ENCODE measurements at places on chromosomes 3 and 15.

DNA sequence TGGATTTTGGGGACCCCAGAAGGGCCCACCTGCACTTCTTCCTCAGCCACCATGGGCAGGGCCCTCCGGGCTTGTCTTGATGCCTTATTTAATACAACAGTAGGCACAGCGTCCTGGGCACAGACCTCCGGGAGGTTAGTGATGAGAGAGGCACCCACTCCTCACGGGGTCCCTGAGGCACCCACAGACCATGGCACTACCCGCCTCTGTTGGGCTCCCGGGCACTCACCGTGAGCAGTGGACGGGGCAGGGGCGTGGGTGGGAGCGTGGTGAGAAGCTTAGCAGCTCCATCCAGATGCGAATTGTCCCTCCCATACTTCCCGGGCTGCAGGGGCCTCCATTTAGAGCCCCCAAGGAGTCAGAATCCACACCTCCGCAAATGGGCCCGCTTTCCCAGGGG lies 317 bp upstream of the MESP2 start:
- no peak for DNase-seq

DNA sequence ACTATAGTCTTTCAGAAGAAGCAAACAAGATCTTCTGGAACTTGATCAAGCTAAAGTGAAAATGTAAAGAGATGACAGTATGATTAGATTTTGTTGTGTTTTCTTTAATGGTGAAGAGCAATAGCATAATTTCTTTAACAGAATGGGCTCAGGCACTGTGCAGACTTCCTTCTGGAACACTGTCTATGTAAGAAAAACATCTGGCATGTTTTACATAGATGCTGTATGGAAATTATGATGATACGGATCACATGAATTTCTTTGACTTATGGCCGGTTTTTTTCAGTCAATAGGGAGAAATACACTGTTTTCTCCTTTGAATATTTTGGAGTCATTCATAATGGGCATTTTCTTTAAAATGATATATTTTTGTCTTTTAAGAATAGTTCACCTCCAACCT lies 42.6 kb downstream of the PHLDB2 start:
- no peak for DNase-seq

DNA sequence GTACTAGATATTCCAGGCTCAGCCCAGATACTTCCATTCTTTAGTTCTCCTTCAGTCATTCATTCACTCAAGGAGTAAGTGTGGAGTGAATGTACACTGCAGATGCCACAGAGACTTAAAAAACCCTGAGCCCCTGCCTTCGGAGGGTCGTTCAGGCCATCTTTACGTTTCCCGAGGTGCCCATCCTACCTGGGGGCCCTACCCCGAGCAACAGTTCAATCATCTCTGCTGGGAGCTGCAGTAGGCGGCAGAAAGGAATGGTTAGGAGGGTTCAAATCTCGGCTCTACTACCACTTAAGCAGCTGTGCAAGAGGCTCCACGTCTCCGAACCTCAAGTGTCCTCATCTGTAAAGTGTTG lies 613 bp downstream of the SEC13 start:
- no peak for DNase-seq

GRCh38 chr3:171458071-171458863 lies 1.9 kb downstream of the TNIK start:
- DNase-seq, result peak; percentile 7

- no peak for DNase-seq
Measured at GRCh38 chr15:55344206-55344605, 25.2 kb downstream of the PIGB start.

DNA sequence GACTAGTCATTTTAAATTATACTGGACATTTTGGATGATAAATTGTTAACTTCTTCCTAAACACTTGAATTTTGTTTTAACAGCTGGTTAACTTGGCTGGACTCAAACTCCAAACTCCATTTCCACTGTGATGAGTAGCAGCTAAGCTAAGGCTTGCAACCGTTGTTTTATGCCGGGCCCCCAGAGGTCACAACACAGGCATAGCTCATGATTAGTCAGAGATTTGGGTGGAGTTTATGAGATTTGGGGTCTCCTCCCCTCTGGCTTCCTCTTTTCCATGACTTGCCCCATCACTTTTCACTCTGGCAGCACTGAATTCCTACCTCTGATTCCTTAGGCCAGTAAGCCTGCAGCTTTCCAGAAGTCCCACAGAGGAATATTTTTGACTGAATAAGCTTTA lies 12.8 kb downstream of the THAP10 start:
- DNase-seq, result no peak

GRCh38 chr3:30577788-30578187 lies 28.6 kb upstream of the TGFBR2 start:
- DNase-seq, result no peak

- no peak for DNase-seq
Measured at GRCh38 chr3:57731311-57731710, 24.8 kb upstream of the SLMAP start.

DNA sequence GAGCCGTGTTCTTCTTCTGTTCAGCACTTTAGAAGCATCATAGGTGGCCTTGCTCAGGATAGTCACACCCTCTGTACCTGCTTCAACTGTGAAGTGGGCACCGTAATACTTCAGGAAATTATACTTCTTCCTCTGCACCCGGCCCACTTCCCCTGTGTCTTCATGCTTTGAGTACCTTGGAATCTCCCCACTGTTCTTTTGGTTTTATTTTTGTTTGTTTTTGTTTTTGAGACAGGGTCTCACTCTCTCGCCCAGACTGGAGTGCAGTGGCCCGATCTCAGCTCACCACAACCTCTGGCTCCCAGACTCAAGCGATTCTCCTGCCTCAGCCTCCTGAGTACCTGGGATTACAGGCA lies 1.7 kb downstream of the P2RY14 start:
- no peak for DNase-seq

DNA sequence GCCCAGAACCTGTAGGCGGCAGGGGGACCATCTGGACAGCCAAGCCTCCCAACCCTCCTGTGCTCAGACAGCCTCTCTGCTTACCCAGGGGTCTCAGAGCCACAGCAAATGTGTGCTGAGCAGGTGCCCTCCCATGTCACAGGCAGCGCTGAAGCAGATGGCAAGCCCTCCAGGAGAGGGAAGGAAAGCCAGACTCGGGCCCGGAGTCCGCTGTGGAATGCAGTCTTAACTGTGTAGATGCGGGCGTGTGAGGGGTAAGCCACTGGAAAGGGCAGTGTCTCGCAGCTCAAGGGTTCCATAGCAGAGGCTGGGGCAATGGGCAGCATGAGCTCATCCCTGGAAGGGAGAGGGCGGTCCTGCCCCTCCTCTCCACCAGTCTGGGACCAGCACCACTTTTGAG lies 45.6 kb downstream of the UMPS start:
- no peak for DNase-seq

- no peak for DNase-seq
Measured at GRCh38 chr3:16520970-16521881, 7.7 kb upstream of the RFTN1 start.

DNA sequence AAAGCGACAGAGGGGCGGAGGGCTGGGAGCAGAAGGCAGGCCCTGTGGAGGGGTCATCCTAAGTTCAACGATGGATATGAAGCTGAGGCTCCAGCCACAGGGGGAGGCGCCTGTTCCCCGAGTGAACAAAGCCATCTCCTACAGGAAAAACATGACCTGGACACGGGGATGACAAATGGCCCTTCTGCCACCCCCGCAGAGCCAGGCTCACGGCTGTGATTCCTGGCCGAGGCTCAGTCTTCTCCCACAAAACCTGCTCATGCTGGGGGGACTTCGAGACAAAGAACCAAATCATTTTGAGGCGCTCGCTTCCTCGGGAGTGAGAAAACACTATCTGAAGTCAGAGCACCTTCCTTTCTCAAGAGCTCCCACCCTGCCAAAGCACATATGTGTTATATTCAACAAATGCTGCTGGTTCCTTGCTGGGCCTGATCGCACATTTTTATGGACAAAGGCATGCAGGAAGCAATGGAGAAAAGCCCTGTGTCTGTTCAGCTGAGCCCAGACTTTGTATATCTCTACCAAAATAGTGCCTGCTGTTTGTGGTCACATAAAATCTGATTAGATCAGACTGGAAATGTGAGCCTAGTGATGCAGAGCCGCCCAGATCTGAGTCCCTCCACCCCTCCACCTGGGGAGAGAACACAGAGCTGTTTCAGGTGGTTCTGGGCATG lies 5.6 kb downstream of the RBP1 start:
- peak; percentile 40 for DNase-seq

DNA sequence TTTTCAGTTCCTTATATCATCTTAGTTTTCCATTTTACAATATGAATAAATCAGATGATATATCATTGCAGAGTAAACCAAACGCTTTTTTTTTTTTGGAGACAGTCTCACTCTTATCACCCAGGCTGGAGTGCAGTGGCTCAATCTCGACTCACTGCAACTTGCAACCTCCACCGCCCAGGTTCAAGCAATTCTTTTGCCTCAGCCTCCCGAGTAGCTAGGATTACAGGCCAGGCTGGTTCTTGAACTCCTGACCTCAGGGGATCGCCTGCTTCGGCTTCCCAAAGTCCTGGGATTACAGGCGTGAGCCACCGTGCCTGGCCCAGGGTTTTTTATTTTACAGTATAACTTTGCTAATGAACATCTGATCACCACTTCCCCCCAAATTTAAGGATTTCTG lies 5.9 kb upstream of the EBLN2 start:
- no peak for DNase-seq

DNA sequence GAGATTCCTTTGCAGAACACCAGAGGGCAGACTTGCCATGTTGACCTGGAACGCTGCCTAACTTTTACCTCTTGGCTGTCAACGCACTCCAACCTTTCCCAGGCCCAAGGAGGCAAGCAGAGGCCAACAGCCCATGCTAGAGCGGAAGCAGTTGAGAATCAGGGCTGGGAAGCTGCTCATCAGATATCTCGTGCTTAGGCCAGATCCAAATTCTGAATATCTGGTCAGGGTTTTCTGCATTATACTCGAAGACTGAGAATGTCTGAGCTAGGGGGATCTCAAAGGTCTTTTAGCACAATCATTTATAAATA lies 2.5 kb downstream of the XIRP1 start:
- peak; percentile 73 for DNase-seq

DNA sequence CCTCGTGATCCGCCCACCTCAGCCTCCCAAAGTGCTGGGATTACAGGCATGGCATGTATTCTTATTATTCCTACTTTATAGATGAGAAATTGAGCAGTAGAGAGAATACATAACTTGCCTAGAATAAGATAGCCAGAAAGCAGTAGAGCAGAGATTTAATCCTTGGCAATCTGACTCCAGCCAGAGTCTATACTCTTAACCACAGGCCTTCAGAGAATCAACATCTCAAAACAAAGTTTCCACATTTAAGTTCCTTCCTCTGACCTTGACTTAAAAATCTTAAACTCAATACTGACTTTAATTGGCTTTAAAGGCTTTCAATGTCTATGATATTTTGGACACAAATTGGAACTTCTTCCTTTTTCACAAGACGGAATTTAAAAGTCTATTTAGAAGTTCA lies 37.1 kb downstream of the ZNF106 start:
- DNase-seq, result no peak

DNA sequence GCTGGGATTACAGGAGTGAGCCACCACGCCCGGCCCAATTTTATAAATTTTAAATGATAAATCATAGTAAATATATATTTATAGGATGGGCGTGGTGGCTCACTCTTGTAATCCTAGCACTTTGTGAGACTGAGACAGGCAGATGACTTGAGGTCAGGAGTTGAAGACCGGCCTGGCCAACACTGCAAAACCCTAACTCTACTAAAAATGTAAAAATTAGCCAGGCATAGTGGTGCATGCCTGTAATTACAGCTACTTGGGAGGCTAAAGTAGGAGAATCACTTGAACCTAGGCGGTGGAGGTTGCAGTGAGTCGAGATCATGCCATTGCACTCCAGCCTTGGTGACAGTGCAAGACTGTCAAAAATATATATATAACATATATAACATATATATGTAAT lies 26.4 kb downstream of the MFN1 start:
- no peak for DNase-seq

GRCh38 chr15:98795980-98796379 lies 147.6 kb downstream of the IGF1R start:
- no peak for DNase-seq

DNA sequence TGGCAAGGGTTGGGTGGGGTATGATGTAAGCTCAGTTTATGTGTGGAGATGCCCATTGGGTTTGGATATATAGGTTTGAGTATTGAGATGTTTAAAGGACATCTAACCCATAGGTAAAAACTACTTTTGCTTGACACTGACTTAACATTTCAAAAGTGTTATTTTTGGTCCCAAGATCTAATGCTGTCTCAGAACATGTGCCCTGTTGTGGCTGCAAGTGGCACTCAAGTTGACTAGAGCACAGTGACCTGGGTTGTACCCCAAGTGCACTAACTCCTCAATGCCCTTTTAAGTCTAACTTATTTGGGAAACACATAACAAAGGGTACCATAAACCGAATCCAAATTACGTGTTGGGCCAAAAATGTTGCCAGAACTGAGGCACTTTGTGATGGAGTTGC lies 56.5 kb upstream of the CCR4 start:
- no peak for DNase-seq

DNA sequence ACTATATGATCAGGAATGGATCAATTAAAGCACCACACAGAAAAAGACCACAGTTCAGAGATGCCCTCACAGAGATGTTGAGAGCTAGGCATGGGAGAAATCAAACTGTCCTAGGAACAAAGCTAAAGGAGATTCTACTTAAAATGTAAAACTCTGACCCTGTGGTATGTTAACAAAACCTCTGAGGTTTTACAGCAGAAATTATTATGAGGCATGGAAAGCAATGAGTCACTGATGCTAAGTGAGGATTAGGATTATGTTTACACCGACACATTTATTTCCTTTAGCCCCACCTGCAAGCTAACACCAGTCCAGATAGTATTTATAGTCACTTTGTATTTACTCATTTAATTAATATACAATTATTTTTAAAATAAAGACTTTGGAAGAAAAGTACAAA lies 1242.2 kb downstream of the OTOL1 start:
- DNase-seq, result no peak

GRCh38 chr3:76656531-76657070 lies 383.3 kb upstream of the ROBO2 start:
- DNase-seq, result no peak
